Stimulated activated CD4-positive, alpha-beta T cell treated with anti-CD3 and anti-CD28 coated beads, Interleukin-1b, Interleukin-23, amount 100 ng/mL, for 1 hour (primary cell): ENCODE measurements at places on chromosomes 4 and X.

- no peak for DNase-seq
These were observed 20.9 kb upstream of the MSANTD1 start for GRCh38 chr4:3227878-3228675.

DNA sequence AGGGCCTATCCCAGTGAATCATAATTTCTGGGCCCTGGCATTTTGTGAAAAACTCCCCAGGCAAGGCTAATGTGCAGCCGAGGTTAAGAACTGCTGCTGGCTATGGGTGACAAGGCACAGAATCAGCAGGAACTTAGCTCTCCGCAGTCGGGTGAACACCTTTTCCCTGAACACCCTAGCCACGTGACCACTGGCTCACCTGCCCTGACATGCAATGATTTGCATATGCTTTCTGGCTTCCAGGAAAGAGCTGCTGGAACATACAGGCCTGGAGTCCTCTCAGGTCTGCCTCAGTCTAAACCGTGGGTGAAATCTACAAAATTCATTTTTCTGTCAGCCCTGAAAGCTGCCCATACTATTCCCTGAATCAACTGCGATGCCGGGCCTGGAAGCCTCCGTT is 56.6 kb downstream of the ZNF827 start:
- DNase-seq = no peak

- no peak for DNase-seq
These were observed 39.3 kb upstream of the LPAR4 start for GRCh38 chrX:78708262-78708661.

DNA sequence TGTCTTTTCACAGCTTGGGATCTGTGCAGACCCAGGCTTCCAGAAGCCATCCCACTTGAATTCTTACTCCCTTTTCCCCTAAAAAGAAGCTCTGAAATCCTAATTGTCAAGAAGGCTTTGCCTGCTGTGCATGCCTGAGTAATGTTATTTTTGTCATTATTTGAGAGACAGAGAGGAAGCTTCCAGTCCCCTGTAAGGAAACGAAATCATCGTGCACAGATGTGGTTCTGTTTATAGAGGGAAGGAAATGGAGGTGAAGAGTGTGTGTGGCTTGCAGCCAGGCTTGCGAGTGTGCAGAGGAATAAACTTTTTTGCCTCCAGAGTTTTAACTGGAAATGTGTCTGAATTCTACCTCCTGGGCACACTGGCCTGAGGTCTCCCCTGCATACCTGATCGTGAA is 70.2 kb downstream of the TBL1X start:
- DNase-seq = no peak

- no peak for DNase-seq
These were observed 33.5 kb upstream of the RASSF6 start for GRCh38 chr4:73653695-73654106.

GRCh38 chrX:29858714-29859113 is 356.6 kb upstream of the MAGEB2 start:
- DNase-seq = no peak
